Bone marrow (tissue), 2 donors: ENCODE measurements at places on chromosomes 13 and 19.

- DNase-seq: no peak
Measured at GRCh38 chr19:19321141-19321577, 530 bp downstream of the MAU2 start.

- DNase-seq: no peak
Measured at GRCh38 chr19:58516246-58516836, 3.3 kb downstream of the ZBTB45 start.

- DNase-seq: no peak
Measured at GRCh38 chr13:33537676-33538075, 252.1 kb upstream of the STARD13 start.

- DNase-seq: no peak
Measured at GRCh38 chr13:39417643-39418042, 185.3 kb downstream of the LHFPL6 start.

DNA sequence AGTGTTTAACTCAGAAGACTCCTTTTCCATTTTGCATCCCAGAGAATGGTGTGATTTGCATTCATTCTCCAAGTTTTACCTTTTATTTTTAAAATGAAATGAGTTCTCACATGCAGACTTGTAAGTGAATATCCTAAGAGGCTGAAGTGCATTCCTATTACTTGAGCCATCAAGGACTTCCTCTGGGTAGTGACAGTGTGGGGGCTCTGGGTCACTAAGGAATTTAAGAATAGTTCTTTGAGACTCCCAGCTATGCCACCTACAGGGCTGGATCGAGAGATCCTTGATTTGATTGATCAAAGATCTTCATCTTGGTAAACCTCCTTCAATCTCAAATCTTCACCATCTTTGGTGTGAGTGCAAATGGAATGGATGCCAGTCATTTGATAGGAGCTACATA lies 36.3 kb upstream of the SLC10A2 start:
- no peak for DNase-seq

DNA sequence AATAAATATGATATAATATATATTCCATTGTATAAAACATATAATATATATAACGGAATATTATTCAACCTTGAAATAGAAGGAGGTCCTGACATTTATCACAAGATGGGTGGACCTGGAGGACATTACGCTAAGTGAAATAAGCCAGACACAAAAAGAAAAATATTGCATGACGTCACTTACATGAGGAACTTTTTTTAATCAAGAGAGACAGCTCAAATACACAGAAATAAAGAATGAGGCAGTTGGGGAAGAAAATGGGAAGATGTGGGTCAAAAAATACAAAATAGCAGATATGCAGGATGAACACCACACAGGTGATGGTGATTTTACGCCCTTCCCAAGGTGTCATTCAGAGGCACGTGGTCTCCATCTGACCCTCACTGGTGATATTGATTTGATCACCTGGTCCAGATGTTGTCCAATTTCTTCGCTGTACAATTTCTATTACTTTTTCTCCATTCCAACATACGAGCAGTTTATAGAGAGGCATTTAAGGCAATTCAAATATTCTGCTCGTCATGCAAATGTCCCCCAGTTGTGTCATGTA lies 513 bp upstream of the ZNF317 start:
- DNase-seq: no peak

GRCh38 chr19:35005256-35005977 lies 5.3 kb downstream of the GRAMD1A start:
- DNase-seq: no peak

- DNase-seq: no peak
Measured at GRCh38 chr13:47896546-47896945, 104.5 kb downstream of the SUCLA2 start.

- no peak for DNase-seq
Measured at GRCh38 chr19:11181488-11181887, 15.9 kb downstream of the KANK2 start.

GRCh38 chr13:99374994-99375737 lies 68.0 kb upstream of the GPR183 start:
- peak; percentile 78 for DNase-seq

- DNase-seq: peak; percentile 79
Measured at GRCh38 chr19:47445937-47446402, 25.7 kb downstream of the SLC8A2 start.

DNA sequence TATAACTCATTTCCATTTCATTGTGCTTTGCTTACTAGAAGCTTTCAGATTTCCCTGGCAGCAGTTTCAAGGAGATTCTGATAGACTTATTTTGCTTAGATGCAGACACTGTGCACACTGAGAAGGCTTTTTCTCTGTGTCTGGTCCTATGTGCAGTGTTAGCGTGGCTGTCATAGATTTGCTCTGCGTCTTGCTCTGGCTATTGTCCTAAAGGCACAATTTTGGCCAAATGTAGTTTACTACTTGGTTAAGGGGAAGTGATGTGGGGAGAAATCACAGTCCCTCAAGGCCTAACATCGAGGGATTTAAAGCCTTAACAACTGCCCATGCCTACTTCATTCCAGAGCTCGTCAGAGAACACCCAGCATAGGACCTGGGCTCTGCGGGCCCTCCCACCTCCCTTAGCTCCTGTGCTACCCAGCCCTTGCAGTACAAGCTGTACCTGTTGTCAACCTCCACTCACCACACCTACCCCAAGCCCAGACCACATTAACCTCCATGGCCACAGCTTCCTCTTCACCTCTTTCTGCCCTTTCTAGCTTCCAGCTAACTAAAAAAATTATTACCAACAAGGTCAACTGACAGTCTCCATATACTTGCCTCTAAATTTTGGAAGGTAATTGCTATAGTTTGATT lies 38.9 kb upstream of the KATNAL1 start:
- no peak for DNase-seq

- no peak for DNase-seq
Measured at GRCh38 chr19:2306281-2306806, 1.6 kb downstream of the LINGO3 start.

DNA sequence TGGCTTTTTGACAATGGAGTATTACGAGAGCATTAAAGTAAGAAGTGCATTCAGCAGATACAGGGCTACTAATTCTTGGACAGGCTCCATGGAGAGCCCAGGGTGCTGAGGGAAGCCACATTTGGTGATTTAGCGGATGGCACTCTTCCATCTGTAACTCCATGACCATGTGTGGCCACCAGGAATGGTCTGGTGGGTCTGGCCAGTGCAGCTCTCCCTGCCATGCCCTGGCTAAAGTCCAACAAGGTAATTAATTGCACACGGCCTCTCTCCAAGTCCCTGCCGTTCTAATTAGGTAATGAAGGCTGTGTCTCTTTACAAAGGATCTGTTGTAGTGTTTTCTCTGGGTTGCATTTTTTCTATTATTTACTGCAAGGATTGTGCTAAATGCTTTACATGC lies 4.3 kb upstream of the ZFR2 start:
- no peak for DNase-seq

GRCh38 chr19:5238700-5239099 lies 101.9 kb downstream of the PTPRS start:
- no peak for DNase-seq

GRCh38 chr19:38693380-38694223 lies 46.2 kb downstream of the ACTN4 start:
- peak; percentile 85 for DNase-seq

DNA sequence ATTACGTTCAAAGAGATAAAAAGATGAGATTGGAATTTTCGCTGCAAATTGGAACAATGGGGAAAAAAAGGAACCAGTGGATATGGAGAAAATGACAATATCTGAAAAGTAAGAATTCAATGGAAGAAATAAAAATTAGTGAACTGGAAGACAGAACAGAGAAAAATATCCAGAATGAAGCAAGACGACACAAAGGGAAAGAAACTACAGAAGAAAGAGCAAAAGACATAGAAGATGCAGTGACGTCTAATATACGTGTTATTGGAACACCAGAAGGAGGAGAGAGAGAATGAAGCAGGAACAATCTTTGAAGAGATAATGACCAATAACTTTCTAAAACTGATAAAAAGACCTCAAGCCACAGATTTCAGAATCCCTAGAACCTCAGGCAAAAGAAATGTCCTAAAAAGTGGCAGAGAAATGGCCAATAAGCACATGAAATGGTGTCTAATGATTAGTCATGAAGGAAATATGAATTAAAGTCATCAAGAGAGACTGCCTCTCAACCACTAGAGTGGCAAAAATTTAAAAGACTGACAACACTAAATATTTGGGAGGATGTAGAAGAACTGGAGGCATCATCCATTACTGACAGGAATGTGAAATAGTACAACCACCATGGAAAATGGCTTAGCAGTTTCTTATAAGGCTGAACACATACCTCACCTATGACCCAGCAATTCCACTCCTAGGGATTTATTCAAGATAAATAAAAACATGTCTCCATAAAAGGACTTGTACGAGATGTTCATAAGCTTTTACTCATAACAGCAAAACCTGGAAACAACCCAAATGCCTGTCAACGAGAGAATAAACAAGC lies 56.5 kb downstream of the GADD45B start:
- DNase-seq: no peak

DNA sequence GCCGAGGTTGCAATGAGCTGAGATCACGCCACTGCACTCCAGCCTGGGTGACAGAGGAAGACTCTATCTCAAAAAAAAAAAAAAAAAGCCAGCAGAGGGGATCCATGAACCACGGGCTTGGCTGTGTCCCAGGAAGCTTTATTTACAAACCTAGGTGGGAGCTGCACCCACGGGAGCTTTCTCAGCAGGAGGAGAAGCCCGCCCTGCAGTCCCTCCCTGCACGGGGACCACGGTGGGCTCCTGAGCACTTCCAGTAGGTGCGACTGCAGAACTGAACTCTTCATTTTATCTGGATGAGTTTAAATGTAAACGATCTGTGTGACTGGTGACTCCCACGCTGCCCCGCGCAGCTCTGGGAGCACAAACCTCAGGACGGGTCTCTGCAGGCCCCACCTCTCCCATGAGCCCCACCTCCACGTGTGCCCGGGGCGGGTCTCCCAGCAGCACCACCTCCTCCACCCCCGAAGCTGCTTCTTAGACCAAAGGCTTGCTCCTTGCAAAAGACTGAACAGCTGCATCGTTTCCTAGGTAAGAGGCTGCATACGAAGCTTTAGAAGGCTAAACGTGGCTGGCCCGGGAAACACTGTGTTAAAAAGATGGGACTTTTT lies 66.4 kb downstream of the SPACA7 start:
- DNase-seq: no peak

GRCh38 chr19:38270587-38271167 lies 6.3 kb downstream of the SPINT2 start:
- DNase-seq: no peak

- DNase-seq: no peak
Measured at GRCh38 chr19:53158119-53158656, 665 bp downstream of the ZNF347 start.

DNA sequence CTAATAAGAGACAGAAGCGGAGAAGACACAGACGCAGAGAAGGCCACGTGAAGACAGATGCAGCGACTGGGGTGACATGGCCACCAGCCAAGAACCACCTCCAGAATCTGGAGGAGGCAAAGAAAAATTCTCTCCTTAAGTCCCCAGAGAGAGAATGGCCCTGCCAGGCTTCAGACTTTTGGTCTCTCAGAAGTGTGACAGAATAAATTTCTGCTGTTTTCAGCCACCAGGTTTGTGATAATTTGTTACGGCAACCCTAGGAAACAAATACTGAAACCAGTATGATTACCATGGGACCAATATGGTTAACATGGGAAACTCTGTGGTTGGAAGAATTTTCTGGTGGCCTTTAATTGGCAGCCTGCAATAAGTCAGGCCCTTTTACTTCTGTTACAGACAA lies 63.9 kb upstream of the DOCK9 start:
- no peak for DNase-seq

GRCh38 chr19:55442372-55442961 lies 633 bp downstream of the SHISA7 start:
- DNase-seq: no peak

DNA sequence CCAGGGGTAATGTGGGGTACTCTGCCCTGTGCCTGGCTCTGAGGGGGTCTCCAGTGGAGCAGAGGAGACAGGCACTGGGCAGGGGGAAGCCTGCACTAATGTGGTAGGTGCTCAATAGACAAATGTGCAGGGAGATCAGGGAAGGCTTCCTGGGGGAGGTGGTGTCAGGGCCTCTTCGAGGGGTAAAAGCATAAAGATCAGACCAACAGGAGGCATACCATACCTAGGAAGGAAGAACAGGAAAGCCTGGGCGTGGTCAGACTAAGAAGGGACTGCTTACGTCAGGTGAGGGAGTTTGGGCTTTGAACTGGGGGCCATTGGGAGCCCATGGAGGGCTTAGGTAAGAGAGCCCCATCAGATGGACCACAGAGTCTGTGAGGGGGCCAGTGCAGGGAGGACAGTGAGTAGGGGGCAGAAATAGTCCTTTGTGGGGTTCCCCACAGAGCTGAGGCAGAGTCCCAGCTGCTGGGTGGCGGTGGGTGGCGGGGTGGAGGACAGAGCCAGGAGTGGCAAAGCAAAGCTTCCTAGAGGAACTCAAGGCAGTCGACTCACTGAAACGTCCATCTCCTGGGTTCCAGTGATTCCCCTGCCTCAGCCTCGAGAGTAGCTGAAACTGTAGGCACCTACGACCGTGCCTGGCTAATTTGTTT lies 8.8 kb downstream of the PRR36 start:
- no peak for DNase-seq

DNA sequence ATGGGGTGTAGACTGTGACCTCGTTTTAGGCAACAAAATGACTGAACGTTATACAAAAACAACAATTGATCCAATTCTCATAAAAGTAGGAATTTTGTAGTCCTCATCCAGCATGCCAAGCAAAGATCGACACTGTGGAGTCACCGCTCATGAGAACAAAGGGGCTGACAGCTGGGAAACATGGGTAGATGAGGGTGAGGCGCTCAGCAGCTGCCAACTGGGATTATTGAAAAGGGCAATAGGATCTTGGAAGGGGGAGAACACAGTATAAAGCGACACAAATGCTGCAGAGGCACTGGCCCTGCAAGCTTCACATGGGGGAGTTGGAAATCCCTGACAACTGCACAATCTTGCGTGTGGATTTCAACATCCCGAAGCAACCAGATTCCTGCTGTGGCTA lies 5.4 kb upstream of the ZNF765 start:
- no peak for DNase-seq

- DNase-seq: no peak
Measured at GRCh38 chr19:22620401-22620800, 13.7 kb upstream of the ZNF492 start.

- no peak for DNase-seq
Measured at GRCh38 chr13:43284162-43284561, 260.8 kb downstream of the DNAJC15 start.

DNA sequence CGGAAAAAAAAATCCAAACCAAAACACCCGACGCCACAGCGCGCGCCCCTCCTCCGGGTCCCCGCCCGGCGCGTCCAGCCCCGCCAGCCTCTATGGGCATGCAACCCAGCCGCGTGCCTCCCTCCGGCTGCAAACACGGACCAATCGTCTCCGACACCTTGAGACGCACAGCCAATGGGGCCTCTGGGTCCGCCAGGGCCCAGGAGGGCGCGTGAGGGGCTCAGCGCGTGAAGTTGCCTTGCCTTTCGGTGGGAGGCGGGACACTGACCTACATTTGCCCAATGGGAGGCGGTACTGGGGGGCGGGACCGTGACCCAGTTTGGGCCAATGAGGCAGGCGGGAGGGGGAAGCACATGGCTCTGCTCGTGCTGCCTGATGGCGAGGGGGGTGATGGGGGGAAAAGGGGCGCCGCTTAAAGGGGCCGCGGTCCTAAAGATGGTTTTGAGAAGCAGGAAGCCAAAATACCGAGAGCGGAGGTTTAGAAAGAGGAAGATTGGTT lies 319 bp upstream of the DBP start:
- peak; percentile 82 for DNase-seq

GRCh38 chr19:13918726-13919411 lies 12.9 kb downstream of the CC2D1A start:
- DNase-seq: no peak

- DNase-seq: peak; percentile 62
Measured at GRCh38 chr19:18542941-18543813, at the start of gene FKBP8. TSS of gene FKBP8 (minus strand) at chr19:18543573. CDS start at chr19:18541970, 1,603 bp downstream.
